Glomerular endothelial cell (primary cell): ENCODE measurements at places on chromosomes 7 and 10.

- no peak for DNase-seq
These were observed 227.0 kb downstream of the TRIL start for GRCh38 chr7:28731092-28731658.

GRCh38 chr7:157587805-157588560, 251.2 kb downstream of the DNAJB6 start:
- DNase-seq = no peak

DNA sequence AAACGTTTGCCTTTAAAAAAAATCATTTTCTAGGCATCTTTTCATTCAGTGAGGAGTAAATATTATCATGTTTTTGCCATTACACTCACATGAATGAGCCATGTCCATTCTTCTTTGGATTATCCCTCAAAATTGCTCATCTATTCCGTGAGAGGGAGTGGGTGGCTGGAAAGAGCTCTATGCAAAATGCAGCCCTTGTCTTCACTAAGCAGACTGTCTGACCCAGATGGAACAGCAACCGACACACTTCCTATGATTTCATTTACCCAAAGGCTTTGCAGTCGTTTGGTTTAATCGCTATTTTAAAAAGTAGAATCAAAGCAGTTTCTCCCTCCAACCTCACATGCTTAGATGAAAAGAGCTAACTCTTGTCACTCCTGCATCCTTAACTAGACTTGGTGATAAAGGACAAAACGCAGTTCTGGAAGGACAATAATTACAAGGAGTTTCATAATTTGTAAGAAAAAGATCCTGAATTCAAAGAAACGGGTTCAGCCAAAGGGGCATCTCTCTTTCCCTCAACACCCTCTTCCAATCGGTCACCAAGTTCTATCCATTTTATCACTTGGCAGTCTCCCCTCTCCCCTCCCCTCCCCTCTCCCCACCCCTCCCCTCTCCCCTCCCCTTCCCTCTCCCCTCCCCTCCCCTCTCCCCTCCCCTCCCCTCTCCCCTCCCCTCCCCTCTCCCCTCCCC, 198.1 kb upstream of the STK17A start:
- no peak for DNase-seq

GRCh38 chr10:128081720-128082119, 44.5 kb downstream of the MKI67 start:
- no peak for DNase-seq

- no peak for DNase-seq
These were observed 118.2 kb downstream of the SNX10 start for GRCh38 chr7:26409661-26410547.

GRCh38 chr10:128959746-128960145, 507.3 kb upstream of the MGMT start:
- no peak for DNase-seq

DNA sequence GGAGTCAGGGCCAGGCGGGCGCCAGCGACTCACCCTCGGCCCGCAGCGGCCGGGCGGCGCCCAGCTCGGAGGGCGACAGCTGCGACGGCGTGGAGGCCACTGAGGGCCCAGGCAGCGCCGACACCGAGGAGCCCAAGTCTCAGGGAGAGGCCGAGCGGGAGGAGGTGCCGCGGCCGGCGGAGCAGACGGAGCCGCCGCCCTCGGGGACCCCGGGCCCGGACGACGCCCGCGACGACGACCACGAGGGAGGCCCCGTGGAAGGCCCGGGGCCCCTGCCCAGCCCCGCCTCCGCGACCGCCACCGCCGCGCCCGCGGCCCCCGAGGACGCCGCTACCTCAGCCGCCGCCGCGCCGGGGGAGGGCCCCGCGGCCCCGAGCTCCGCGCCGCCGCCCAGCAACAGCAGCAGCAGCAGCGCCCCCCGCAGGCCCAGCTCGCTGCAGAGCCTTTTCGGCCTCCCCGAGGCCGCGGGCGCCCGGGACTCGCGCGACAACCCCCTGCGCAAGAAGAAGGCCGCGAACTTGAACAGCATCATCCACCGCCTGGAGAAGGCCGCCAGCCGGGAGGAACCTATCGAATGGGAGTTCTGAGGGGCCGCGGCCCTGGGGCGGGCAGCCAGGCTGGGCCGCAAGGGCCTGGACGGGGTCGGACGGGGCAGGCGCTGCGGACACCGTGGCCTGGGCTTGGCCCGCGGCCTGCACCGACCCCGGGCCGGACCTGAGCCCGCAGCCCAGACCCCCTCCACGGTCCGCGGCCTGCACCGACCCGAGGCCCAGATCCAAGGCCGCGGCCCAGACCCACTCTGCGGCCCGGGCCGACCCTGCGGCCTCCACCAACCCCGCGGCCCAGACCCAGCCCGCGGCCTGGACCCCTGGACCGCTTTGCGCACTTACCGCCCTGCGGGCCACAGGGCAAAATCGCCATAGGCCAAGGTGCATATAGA, 37.9 kb upstream of the SH2B2 start:
- DNase-seq = no peak

DNA sequence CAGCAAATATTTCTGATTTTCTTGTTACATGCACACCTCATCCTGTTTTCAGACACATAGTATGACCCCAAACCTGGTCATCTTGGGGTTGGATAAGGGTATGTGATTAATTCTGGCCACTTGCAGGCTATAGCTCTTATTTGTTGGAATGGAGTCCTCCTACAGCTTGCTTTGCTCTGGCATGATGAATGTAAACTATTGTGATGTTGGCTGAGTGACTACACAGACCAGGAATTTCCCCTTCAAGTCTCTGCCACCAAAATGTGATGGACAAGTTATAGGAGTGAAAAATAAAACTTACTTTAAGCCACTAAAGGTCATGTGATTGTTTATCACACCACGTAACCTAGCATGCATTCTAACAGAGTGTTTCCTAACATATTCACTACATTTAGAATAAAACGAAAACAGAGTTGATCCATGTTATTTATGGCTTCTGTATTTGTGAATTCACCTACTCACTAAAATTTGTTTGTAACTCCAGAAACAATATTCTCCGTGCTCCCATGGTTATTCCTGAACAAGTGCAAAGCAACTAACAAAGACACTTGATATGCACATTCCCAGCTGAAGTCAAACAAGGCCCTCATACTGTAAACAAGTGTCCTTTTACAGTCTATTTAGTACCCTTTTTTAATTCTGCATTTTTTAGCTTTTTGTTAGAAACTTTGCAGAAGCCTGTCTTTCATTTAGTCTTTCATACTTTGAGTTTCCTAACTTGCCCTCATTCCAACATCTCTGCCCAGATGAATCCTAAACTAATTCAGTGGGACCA, 599.2 kb upstream of the PCDH15 start:
- peak; percentile 34 for DNase-seq

DNA sequence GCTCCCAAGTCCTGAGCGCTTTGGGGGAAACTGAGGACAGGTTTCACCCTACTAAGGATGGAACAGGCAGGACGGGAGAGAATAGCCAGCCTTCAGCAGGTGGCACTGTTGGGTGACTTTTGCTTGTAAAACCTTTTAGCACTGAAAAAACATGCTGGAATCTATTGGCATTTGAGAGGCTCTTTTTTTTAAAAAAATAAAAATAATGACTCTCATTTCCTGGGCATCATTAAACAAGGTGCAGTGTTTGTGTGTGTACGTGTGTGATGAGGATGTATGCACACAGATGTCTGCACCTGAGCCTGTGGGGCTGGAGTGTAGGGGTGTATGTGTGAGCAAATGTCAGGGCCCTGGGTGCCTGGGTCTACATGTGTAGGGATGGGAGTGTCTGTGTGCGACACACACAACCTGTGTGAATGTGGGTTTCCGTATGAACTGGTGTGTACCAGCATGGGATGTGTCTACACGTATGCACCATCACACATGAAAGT, 177.9 kb downstream of the RPS24 start:
- DNase-seq = no peak

DNA sequence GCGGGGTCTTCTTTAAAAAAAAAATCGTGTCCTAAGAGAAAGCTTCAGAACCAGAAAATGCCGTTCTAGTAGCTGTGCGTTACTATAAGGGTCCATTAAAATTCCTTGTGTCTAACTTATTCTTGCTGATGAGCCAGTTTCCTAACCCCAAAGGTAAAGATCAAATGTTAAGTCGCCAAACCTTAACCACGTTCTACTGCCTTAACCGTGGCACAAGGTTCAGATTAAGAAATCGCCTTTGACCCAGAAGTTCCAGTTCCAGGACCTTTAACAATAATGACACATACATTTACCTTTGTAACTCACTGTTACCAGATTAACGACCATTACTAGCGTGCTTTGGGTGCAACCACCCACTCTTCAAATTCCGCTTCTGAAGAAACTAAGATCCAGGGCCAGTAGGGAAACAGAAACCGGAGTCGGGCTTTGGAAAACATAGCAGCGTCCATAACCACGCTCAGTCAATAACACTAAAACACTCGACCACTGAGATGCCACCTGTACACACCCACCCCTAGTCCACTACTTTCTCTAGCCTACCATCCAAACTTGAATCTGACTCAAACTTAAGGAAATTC, 620 bp downstream of the BET1 start:
- DNase-seq = no peak

DNA sequence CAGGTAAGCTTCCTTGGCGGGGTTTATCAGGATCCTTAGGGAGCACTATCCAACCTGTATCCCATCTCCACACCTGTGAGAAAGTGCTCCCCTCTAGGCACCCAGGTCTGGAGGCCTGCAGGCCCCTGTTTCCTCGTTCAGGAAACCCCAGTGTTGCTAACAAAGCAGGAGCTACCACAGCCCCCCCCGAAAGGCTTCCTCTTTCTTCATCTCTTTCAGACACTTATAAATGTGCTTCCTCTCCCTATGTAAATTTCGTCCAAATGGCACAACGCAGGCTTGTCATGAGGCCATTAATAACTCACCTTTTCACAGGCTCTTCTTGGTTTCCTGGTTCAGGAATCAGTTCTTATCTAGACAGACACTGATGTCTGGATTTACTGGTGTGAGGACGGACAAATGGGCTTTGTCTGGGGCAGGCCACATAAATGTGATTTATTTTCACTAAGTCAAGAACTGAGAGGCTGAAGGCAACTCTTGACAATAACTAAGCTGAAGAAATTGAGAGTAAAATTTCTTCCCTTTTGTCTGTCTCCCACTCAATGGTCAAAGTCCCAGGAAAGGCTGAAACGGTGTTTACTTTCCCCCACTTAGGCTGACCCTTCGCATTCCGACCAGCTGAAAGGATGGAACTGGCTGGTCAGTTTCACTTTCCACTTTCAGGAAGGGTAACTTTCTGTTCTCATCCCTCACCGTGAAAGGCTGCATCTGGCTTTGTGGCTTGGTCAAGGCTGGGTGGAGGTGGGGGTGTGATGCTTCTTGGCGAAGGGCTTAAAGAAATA, 46.8 kb downstream of the PIK3AP1 start:
- no peak for DNase-seq

DNA sequence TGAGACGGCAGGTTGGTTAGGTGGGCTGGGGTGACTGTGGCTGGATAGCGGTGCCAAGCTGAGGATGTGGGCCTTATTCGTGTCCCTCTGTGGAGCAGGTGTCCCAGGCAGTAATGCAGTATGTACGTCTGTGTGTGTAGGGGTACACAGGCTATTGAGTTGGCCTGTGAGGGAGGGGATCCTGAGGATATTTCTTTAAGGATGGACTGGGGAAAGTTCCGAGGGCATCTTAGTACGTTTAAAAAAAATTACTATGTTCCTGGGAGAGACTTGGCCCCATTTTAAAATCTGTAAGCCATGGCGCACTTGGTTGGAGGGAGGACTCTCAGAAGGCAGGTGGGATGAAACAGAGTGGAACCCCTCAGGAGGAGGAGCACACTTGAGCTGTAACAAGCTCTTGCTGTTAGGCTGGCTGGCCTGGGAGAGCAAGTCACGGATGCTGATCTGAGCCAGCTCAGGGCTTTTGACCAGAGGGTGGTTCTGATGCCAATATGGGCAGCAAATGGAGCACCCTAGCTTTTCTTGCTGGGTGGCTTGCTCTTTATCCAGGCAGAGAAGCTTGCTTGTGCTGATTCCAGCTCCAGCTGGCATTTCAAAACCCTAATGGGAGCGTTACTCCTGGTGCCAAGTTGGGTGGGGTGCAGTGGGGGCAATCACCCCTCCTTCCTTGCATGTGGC, 765 bp downstream of the WBP1L start:
- DNase-seq = no peak

DNA sequence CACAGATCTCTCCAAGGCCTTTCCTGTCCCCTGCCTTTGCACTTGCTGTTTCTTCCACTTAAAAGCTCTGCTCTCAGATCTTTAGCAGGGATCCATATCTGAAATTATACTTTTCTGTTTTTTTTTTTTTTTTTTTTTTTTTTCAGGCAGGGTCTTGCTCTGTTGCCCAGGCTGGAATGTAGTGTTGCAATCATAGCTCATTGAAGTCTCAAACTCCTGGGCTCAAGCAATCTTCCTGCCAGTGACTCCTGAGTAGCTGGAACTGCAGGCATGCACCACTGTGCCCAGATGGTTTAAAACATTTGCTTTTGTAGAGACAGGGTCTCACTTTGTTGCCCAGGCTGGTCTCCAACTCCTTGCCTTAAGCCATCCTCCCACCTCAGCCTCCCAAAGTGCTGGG, 5.0 kb upstream of the TSPAN15 start:
- no peak for DNase-seq

DNA sequence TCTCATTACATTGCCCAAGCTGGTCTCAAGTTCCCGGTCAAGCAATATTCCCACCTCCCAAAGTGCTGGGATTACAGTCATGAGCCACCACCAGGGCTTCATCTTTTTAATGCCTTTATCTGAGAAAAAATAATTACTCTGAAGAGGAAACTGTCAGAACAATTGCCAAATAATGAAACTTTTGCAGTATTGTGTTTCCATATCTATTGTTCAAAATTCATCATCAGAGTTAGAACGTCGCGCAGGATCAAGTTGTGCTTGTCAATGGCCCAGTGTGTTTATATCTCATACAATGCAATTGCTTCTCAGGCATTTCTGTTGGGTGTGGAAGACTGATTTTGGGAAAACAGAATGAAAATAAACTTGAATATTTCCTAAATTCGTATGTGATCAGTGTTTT, 143.1 kb downstream of the ARID5B start:
- DNase-seq = no peak

GRCh38 chr7:55977831-55978230, 13.4 kb downstream of the NIPSNAP2 start:
- no peak for DNase-seq

DNA sequence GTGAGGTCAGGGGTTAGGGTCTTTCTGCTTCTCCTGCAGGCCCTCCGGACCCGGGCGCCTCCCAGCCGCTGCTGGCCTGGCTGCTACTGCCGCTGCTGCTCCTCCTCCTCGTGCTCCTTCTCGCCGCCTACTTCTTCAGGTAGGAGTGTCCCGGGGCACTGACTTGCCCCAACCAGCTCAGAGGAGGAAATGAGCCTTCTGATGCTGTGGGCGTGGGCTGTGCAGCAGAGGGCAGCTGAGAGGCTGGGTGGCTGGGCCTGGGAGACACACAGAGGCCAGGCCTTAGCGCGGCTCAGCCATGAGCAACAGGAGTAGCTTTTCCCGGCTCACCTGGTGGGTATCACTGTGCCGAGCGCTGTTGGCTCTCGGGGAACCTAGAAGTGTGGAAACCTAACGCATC, 78.9 kb downstream of the MKI67 start:
- no peak for DNase-seq
